SW 1271 (cell line): ENCODE measurements at places on chromosomes 2 and 18.

DNA sequence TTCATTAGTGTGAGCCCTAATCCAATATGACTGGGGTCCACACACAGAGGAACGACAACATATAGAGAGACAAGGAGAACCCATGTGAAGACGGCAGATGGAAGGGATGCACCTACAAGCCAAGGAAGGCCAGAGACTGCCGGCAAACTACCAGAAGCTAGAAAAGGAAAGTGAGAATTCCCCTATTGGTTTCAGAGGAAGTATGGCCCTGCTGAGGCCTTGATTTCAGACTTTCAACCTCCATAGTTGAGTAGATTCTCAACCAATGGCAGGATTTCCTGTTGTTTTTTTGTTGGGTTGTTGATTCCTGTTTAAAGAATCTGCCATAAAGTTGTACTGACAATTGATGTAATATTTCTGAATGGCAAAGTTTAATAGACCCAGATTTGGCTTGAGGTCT is 241.5 kb downstream of the SATB2 start:
- DNase-seq, result no peak

GRCh38 chr2:160680294-160680693 is 186.7 kb upstream of the RBMS1 start:
- DNase-seq, result no peak

- DNase-seq, result no peak
Observed at GRCh38 chr2:28746429-28747111, 5.1 kb upstream of the PPP1CB start.

GRCh38 chr2:29580223-29580622 is 341.2 kb downstream of the ALK start:
- DNase-seq, result no peak

DNA sequence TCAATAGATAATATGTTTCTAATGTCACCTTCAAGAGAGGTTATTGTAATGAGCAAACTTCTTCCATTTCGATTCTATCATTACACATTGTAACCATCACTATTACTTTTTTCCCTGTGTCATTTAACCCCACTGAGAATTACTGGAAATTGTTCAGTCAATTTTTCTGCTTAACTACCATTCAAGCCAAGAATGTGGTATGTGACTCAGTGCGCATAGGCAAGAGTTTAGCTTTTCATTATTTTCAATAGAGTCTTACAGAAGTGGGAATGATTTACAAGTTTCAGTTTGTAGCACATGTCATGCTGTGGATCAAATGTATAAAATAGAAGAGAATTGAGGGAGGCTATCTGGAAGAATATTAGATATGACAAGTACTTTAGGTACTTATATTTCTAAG is 34.3 kb upstream of the PIEZO2 start:
- DNase-seq, result no peak
